ENCODE measurements at places on chromosomes 13 and 19. TPM values are rescaled to one million over a fixed set of nuclear protein-coding genes. Genes with fewer than 3 reads are reported as not detected.

- no peak for DNase-seq
These were observed 6.1 kb downstream of the SLC35E1 start for GRCh38 chr19:16566161-16566560.

The CEACAM20 gene
- not detected for total RNA-seq

- no peak for DNase-seq
These were observed 14.0 kb downstream of the GRAMD1A start for GRCh38 chr19:35013820-35014754.

- DNase-seq = no peak
These were observed 123.8 kb downstream of the RNF17 start for GRCh38 chr13:24887759-24888158.

DNA sequence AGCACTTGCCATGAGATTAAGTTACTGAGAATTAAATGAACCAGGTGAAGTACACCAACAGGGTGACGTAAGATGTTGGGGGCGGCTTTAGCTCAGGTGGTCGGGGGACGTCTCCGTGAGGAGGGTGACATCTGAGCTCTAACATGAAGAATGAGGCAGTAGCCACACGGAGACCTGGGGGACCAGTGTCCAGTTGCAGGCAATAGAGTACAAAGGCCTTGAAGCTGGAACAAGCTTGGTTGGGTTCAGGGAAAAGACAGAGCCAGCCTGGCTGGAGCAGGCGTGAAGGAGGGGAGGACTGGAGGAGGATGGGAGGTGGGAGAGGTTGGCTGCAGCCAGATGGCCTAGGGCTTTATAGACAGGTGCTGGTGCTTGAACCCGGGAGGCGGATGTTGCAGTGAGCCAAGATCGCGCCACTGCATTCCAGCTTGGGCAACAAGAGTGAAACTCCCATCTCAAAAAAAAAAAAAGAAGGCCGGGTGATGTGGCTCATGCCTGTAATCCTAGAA lies 1.6 kb downstream of the SPINT2 start:
- DNase-seq = no peak

GRCh38 chr19:49712397-49712859 lies 21.5 kb downstream of the CPT1C start:
- peak; percentile 14 for DNase-seq

The CDX2 gene
- total RNA-seq = not detected

DNA sequence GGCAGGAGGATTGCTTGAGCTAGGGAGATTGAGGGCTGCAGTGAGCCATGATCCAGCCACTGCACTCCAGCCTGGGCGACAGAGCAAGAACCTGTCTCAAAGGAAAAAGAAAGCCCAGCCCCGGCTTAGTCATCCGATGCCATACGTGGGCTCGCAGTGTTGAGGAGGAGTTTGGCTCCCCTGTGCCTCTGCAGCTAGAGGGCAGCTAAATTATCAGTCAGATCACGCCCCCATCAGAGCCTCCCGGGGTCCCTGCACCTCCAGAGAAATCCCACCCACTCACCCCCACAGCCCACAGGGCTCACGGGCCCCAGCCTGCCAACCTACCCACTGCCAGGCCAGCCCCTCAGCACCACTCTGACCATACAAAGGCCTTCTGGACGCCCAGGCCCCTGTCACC lies 27.6 kb downstream of the MAU2 start:
- peak; percentile 16 for DNase-seq

GRCh38 chr13:99297331-99297730 lies 9.9 kb downstream of the GPR183 start:
- no peak for DNase-seq

- DNase-seq = peak; percentile 17
These were observed 460 bp downstream of the MEDAG start for GRCh38 chr13:30906411-30907051.

The AZU1 gene
- total RNA-seq = 1.00 TPM

The ZNF208 gene
- total RNA-seq = 0.05 TPM

The KLC3 gene
- 1.2 TPM for total RNA-seq

DNA sequence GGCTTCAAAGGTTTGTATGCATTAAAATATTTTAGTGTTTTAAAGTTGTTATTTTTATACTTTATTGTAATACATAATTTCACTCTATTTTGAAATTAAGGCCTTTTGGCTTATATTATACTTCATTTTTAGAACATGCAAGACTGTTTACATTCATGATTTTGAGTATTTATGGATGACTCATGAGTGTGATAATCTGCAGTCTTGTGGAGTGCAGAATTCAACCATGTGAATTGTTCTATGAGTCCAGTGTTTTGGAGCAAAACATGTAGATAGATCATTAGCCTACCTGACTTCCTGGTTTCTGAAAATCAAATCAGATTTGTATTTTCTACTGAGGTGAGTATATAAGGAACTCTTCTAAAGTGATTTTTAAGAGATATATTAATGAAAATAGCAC lies 241.8 kb downstream of the PCCA start:
- DNase-seq = no peak

DNA sequence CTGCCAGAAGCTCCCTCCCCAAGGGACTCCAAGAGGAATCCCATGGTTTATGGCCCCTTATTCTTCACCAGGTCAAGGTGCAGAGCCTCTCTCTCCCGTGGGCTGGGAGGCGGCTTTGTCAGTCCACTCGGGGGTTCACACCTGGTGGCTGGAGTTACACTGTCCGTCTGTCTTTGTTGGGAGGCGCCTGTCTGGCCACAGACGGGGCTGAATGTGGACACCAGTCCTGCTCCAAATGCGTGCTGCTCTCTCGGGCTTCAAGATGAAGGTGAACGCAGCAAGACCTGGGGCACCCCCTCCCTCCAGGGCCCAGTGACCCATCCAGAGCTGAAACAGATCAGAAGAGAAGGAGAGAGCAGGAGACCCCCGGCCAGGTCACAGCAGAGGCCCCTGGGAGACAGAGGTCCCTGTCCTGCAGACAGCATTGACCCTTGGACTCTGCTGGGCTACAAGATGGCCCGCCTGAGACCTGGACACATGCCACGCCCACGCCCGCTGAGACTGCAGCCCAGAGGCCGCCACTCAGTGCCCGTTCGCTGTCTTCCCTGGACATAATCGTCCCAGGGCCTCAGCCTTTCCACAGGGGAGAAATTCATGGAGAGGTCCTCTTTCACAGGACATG lies 29.9 kb upstream of the TUBGCP3 start:
- DNase-seq = no peak

DNA sequence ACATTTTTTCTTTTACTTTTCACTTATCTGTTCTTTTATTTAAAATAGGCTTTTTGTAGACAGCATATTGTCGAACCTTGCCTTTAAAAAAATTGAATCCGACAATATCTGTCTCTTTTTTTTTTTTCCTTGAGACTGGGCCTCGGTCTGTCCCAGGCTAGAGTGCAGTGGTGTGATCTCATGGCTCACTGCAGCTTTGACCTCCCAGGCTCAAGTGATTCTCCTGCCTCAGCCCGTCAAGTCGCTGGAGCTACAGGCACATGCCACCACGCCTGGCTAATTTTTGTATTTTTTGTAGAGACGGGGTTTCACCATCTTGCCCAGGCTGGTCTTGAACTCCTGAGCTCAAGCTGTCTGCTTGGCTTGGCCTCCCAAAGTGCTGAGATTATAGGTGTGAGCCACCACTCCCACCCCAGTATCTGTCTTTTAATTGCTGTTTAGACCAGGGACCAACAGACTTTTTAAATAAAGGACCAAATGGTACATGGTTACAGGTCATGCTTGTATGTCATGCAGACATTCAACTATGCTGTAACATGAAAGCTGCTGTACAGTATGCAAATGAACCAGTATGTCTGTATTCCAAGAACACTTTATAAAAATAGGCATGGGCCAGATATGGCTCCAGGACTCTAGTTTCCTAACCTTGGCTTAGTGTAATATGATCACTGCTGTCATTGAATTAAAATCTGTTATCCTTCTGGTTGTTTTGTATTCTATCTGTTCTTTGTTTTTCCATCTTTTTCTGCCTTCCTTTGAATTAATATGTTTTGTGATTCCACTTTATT lies 80.3 kb downstream of the GJA3 start:
- DNase-seq = no peak

The ZNF728 gene
- total RNA-seq = not detected

DNA sequence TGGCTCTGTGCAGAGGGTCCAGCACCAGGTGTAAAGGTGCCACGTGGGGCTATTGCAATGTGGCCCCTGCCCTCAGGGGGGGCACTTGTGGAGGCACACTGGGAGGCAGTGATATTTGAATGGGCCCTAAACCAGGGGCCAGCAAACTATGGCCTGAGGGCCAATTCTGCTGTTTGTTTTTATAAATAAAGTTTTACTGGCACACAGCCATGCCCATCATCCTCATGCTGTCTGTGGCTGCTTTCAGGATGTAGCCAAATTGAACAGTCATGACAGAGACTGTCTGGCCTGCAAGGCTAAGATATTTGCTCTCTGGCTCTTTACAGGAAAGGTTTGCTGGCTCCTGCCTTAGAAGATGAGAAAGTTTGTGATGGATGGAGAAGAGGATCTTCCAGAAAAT lies 33.9 kb upstream of the RANBP3 start:
- no peak for DNase-seq

DNA sequence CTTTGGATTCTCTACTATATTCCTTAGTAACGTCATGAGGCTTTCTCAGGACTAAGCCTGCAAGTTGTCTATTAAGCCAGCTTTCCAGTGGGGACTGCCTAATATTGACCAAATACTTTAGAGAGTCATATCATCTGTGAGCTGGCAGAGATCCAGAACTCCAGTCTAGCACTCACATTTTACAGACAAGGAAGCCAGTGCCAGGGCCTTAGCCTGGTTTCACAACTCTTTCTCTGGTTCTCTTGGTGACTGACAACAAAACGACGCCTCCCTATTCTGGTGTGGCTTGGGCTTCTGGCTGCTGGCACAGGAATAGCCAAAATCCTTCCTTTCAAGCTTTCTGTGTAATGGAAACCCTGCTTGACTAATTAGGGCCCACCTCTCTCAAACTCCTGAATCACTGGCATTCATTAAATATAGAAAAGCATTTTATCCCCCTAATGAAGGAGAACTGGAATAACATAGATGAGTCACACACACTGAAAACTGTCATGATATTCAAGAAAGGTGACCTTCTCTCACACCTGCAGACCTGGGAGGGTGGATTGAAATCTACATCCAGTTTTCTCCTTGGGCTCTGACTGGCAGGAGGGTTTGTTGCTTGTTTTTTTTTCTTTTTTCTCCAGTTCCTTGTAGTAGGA lies 75.2 kb upstream of the UBL3 start:
- peak; percentile 77 for DNase-seq

The ZNF541 gene
- total RNA-seq = not detected

The MUC16 gene
- total RNA-seq = not detected

- no peak for DNase-seq
These were observed 403.6 kb upstream of the SLC10A2 start for GRCh38 chr13:103469771-103470170.

GRCh38 chr19:709965-710571 lies 1.3 kb downstream of the PALM start:
- DNase-seq = no peak

The CBARP gene
- total RNA-seq = 18.8 TPM

The ZNF112 gene
- total RNA-seq = 4.4 TPM

DNA sequence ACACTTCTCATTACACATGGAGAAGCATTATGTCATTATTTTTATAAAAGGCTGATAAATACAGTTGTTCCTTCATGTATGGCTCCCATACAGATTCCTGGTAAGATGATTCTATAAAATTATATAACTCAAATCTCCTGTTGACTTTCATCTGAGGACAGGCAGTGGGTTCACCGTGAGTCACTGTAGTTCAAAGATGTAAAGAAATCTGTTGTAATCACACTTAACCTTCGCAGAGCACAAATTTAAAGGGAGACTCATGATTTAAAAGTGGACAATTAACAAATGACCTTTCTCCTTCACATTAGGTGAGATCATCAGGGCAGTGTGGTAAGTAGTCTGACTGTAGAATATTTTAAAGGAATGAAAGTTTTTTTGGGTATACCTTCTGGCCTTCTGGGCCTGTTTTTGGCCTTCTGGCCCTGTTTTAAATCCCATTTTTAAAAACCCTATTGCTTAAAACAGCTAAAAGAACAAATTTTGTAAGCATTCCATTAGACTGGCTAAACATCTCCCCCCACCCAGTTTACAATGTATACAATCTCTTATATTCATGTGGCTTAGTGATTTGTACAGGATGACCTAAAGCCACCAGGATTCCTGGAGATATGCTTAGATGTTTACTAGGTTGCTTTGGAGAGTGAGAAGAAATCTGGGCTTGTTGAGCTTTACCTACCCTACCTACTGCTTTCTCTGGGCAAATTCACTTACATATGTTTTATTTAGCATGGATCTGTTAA lies 171.2 kb downstream of the ITGBL1 start:
- no peak for DNase-seq

DNA sequence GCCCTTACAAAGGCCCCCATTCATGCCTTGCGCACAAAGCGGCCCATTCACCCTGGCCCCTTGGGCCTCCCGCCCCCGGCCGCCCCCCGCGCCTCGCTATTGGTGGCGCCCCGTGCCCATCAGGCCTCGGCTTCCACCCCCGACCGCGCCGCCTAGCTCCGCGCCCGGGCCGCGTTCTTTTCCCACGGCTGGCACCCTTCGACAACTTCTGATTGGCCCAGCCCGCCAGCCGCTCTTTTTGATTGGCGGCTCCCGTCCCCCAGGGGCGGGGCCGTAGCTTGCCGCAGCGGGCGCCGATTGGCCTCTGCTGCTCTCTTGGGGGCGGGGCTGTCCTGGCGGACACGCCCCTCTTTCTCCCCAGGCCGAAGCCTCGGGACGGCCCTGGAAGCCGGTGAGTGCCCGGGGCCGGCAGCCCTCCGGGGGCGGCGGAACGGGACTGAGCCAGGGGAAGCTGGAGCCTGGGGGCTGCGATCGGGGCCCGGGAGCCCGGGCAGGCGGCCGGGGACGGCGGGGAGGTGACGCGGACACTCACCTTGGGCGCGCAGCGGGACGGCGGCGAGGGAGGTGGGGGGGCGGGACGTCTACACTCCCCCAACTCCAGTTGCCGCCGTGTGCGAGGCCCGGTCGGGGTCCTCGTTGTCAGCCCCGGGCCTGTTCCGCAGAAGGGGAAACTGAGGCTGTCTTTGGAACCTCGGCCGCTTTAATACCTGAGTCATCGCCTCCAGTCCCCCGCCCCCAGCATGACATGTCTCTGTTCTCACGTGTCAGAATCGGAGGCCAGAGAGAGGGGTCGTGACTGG lies at the start of gene MYH14:
MYH14 (plus strand) TSS at position 342 of the 800 bp plus-strand sequence. CDS start 6,744 bp downstream, outside the sequence.
- no peak for DNase-seq

The SHISA7 gene
- 0.09 TPM for total RNA-seq

- no peak for DNase-seq
These were observed 57.1 kb downstream of the TUBGCP3 start for GRCh38 chr13:112530861-112531260.

- no peak for DNase-seq
These were observed 1.3 kb downstream of the FLT3LG start for GRCh38 chr19:49475191-49475917.

The RNF17 gene
- not detected for total RNA-seq

- DNase-seq = no peak
These were observed 6.1 kb downstream of the RNF6 start for GRCh38 chr13:26216042-26216441.

The FCER2 gene
- not detected for total RNA-seq

Measured in astrocyte (in vitro differentiated cells and primary cell).